ENCODE measurements at places on chromosomes 4 and X. TPM values are rescaled to one million over a fixed set of nuclear protein-coding genes. Genes with fewer than 3 reads are reported as not detected.

DNA sequence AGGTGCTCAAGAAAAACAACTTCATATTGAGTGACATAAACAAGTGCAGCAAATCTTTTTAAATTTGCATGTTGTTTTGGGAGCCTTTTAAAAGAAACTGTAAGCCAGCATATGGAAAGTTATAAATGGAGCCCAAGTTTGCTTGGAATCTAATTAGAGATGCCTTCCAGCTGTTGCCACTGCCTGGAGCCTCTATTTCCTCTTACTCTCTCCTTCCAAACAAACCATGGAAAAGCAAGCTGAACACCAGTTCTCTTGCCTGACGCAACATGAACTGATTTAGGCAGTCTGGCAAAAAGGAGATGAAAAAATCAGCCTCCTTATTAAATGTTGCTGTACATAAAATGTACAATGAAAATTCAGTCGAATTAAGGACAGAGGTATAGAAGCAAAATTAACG is 21.5 kb downstream of the ARSJ start:
- no peak for DNase-seq

DNA sequence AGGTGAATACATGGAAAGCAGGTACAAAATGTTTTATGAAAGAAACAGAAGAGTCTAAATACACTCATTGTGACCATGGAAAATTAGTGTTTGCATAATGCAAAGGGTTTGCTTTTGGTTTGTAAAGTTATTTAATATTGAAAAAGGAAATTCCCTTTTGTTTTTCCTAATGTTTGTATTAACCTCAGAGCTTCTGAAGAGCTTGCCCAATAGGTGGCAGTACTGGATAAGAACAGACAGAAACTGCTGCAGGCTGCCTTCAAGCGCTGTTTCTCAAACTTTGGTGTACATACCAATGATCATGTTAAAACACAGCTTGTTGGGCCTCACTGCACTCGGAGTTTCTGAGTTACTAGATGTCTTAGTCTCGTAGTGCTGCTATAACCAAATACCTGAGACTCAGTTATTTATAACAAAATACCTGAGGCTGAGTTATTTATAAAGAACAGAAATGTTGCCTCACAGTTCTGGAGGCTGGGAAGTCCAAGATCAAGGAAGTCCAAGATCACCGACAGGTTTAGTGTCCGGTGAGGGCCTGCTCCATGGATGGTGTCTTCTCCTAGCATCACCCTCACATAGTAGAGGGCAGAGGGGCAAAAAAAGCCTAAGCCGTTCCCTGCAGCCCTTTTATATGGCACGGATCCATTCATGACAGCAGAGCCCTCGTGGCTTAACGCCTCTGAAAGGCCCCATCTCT is 54.2 kb downstream of the SUPT20HL2 start:
- DNase-seq, result peak; percentile 52

The GPC4 gene
- 20.3 TPM for polyA plus RNA-seq

DNA sequence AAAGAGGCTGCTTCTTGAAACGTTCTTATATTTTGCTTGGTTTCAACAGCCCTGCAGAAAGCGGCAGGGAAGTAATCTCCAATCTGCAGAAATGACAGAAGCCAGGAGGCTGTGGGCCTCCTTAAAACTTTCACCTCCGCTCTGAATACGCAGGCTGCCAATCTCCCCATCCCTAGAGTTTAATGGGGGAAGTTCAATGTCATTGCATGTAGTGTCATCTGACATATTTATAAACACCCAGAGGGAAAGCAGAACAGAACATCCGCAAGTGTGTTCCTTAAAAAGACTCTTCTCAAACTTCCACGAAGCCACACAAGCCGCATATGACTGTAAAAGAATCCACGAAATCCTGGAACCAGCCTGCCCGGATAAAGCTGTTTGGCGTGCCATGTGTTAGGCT is 148.8 kb upstream of the TBL1X start:
- DNase-seq, result no peak

DNA sequence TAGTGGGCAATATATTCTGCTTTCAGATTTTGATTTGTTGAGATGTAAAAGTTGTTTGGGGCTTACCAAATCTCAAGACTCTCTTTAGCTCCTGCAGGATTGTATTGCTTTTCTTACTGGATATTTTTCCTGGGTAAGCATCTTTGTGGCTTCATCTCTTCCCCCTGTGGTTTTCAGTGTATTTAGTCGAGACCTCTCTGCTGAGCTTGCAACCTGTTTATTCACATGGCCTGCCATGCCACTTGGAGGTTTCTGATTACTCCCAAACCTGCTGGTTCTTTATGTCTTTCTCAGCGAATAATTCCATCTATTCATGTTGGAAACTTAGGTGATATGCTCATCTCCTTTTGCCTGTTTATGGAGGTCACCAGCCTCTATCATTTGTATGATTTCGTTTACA is 10.9 kb downstream of the CCNG2 start:
- DNase-seq, result no peak

- DNase-seq, result no peak
These were observed 117.0 kb downstream of the CHRDL1 start for GRCh38 chrX:110678591-110678990.

- DNase-seq, result no peak
These were observed 86.8 kb upstream of the VEGFC start for GRCh38 chr4:176879380-176880116.

GRCh38 chrX:95762716-95763115 is 921.9 kb upstream of the DIAPH2 start:
- no peak for DNase-seq

The TDO2 gene
- 3.1 TPM for polyA plus RNA-seq
